Testis (tissue), 5 donors: ENCODE measurements at places on chromosomes 5 and 9. TPM values are rescaled to one million over a fixed set of nuclear protein-coding genes. Genes with fewer than 3 reads are reported as not detected.

- H3K27me3 ChIP-seq: no peaks in the 10 kb centered on the region
- no peaks in the 10 kb centered on the region for H3K36me3 ChIP-seq
- peak; percentile 72 for DNase-seq
- H3K27ac ChIP-seq: no peak overlapping the region
- peaks cover 32% of the 10 kb centered on the region for H3K4me1 ChIP-seq
These were observed 21.5 kb downstream of the TPPP start for GRCh38 chr5:671459-672328.

The MCC gene
- 21.4 TPM for total RNA-seq

The OGN gene
- 4.9 TPM for total RNA-seq

DNA sequence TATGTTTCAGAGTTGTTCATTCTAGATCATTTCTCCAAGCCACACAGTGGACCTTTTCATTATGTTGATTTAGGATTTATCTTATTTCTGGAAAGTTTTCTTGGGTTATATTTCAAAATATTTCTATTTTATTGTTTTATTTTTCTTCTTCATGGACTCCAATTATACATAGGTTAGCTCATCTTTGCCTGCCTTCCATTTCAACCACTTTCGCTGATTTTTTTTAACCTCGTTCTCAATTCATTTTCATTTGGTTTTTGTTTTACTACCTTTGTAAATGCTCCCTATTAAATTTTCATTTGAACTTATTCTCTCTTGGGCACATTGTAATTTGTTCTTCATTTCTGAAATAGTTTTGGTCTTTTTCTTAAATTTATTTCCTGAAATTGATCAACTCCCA lies 169.0 kb upstream of the PITX1 start:
- no peak for DNase-seq
- no peaks in the 10 kb centered on the region for H3K36me3 ChIP-seq
- no peak overlapping the region for H3K27ac ChIP-seq
- H3K4me1 ChIP-seq: no peaks in the 10 kb centered on the region
- no peak overlapping the region for H3K4me3 ChIP-seq
- H3K27me3 ChIP-seq: no peaks in the 10 kb centered on the region

GRCh38 chr9:36935768-36936497 lies 98.1 kb downstream of the PAX5 start:
- H3K4me3 ChIP-seq: no peak overlapping the region
- no peaks in the 10 kb centered on the region for H3K4me1 ChIP-seq
- H3K27me3 ChIP-seq: no peaks in the 10 kb centered on the region
- H3K27ac ChIP-seq: no peak overlapping the region

DNA sequence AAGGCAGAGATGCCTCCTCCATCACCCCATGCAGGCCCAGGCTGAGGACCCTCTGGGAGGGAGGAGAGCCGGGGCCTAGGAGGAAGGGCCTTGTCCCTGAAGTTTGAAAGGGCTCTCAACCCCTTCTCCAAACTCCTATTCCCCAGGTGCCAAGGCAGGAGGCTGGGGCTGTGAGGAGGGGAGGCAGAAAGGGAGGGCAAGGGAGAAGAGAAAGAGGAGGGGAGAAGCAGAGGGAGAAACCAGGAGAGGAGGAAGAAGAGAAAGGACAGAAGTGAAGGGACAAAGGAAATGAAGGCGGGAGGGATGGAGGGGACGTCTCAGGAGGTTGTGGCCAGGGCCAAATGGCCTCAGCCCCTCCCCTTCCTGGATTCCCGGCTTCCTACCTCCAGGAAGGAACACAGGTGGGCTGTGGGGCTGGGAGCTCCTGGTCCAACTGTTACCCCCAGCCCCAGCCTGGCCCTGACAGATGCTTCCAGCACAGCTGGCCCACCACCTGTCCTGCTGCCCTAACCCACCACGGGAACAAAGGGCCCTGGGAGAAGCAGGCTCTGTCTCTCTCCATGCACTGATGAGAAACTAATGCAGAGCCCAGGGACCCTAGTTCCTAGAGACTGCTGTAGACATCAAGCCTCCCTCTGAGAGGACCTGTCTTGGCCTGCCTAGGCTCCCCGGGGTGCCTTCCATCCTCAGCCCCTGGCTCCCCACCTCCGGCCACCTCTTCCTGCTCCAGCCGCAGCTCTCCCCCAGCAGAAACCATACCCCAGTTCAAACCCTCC lies 3.5 kb downstream of the DBN1 start:
- H3K4me3 ChIP-seq: no peak overlapping the region
- H3K36me3 ChIP-seq: no peaks in the 10 kb centered on the region
- H3K4me1 ChIP-seq: peaks cover 24% of the 10 kb centered on the region
- H3K27ac ChIP-seq: no peak overlapping the region
- no peak for DNase-seq

DNA sequence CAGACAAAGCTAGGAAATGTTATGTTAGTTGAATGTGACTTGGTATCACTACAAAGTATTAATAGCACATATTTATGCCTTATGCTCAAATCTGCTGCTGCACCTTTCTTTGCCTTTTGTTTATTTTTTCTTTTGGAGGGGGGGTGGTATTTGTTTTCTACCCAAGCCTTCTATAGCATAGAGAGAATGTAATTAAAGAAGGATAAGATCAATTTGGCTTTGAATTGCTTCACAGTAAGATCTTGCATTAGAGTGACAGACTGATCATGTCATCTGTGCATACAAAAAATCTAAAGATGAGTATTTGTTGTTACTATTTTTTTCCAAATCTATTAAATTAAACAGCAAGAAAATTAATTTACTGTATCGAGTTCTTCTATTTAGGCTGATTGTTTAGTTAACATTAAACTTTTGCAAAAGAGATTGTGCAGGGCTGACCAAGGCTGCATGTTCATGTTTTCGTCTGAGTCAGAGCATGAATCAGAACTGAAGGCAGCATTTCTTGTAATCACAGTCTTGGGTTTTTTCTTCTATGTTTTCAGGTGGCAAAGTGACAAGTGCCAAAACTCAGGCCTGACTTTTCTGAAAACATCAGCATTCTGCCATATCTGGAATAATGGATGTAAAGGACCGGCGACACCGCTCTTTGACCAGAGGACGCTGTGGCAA lies 1007.1 kb upstream of the WWC1 start:
- H3K36me3 ChIP-seq: no peaks in the 10 kb centered on the region
- no peak overlapping the region for H3K4me3 ChIP-seq
- DNase-seq: no peak
- H3K4me1 ChIP-seq: no peaks in the 10 kb centered on the region
- H3K27ac ChIP-seq: no peak overlapping the region
- H3K27me3 ChIP-seq: no peaks in the 10 kb centered on the region

DNA sequence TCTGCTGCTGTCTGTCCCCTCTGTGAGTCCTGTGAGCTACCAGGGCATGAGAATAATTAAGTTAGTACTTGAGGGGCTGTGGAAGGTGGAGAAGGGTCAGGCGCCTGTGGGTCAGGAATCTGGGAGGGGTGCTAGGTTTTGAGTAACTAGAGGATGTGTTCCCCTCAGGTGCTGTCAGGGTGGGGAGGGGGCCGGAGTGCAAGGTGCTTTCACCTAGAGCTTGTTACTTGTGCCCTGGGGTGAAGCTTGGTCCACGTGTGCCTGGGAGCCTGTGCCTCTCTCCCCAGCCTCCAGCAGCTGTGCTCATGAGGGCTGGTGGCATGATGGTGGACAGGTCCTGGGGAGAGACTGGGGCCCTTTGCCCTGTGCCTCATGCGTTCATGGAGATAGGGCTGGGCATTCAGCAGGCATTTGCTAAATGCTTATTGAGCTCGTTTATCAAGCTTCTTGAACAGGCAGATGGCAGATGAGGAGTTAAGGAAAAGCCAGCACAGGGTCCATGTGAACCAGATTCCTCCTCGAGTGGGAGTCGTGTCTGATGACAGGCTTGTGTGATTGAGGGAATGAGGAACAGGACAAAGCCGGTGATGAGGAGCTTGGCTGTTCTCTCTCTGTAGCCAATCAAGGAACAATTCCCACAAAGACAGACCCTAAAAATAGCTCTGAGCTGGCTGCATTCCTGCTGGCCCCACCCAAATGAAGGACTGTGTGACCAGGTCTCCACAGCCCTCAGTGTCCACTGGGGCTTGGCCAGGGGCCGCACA lies 40.9 kb downstream of the CACNA1B start:
- peak; percentile 34 for DNase-seq
- H3K4me1 ChIP-seq: no peaks in the 10 kb centered on the region
- H3K27ac ChIP-seq: no peak overlapping the region
- no peak overlapping the region for H3K4me3 ChIP-seq

GRCh38 chr9:87102126-87102525 lies 154.8 kb upstream of the GAS1 start:
- H3K27me3 ChIP-seq: no peaks in the 10 kb centered on the region
- no peak overlapping the region for H3K27ac ChIP-seq
- no peaks in the 10 kb centered on the region for H3K4me1 ChIP-seq
- DNase-seq: no peak
- H3K4me3 ChIP-seq: no peak overlapping the region
- H3K36me3 ChIP-seq: no peaks in the 10 kb centered on the region

The SPATA31A5 gene
- 4.3 TPM for total RNA-seq

DNA sequence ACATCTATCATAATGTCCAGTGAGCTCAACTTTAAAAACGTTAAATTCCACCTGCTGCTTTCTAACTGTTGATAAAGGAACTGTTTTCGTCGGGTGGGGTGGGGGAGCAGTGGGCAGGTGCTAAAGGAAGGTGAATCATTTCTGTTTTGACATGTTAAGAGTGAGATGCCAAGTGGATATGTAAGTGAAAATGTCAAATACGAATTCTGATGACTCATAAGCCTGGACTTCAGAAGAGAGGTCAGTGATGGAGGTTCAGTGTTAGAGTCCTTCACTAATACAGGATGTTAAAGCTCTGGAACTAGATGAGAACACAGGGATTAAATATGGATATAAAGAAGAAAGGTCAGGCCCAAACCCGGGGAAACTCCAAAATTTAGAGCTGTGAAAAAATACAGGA lies 617.9 kb upstream of the CTNND2 start:
- no peak overlapping the region for H3K27ac ChIP-seq
- H3K4me1 ChIP-seq: no peaks in the 10 kb centered on the region
- H3K4me3 ChIP-seq: no peak overlapping the region
- H3K36me3 ChIP-seq: no peaks in the 10 kb centered on the region
- no peak for DNase-seq

- H3K36me3 ChIP-seq: no peaks in the 10 kb centered on the region
- H3K27me3 ChIP-seq: no peaks in the 10 kb centered on the region
- H3K27ac ChIP-seq: no peak overlapping the region
- no peaks in the 10 kb centered on the region for H3K4me1 ChIP-seq
These were observed 139.8 kb downstream of the SLIT3 start for GRCh38 chr5:169161022-169161680.

- no peak overlapping the region for H3K27ac ChIP-seq
- H3K36me3 ChIP-seq: no peaks in the 10 kb centered on the region
- no peak for DNase-seq
- H3K4me3 ChIP-seq: no peak overlapping the region
These were observed 89.9 kb upstream of the FSD1L start for GRCh38 chr9:105357937-105358336.

The ANKRD34B gene
- total RNA-seq: 0.16 TPM

DNA sequence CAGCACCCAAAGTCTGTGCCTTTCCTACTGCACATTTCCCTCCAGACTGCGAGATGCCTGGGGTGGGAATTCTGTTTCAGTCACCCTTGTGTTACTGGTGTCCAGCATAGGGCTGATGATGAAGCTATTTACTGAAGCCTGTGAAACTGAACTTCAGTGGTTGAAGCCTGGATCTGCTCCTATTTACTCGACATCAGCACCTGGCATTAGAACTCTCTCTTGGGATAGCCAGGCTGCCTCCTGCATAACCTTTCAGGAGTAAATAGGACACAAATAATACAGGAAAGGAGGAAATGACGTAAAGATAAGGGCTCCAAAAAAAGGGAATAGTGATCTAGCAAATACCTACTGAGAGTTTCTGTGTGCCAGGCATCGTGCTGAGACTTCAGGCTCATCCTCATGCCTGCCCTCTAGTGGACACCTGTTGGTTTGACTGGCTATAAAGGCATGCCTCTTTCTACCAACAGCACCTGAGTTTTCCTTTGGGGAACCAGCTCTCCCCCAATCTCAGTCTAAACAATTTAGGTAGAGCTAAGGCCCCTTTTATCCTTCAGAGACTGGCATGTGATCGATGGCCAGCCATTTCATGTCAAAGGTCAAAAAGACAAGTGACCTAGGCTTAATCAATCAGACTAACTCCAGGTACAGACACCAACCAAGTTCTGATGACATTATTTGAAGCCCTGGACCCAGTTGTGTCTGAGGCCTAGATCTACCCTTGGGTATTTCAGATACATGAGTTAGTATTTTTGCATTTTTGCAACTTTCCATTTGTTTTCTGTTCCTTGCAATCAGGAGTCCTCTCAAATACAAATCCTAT lies 192.1 kb upstream of the TRIM32 start:
- H3K4me3 ChIP-seq: no peak overlapping the region
- no peak overlapping the region for H3K27ac ChIP-seq
- no peaks in the 10 kb centered on the region for H3K36me3 ChIP-seq
- no peaks in the 10 kb centered on the region for H3K4me1 ChIP-seq
- H3K27me3 ChIP-seq: no peaks in the 10 kb centered on the region

The FAXDC2 gene
- 54.7 TPM for total RNA-seq

GRCh38 chr5:144958002-144958401 lies 787.3 kb downstream of the KCTD16 start:
- H3K4me1 ChIP-seq: no peaks in the 10 kb centered on the region
- H3K36me3 ChIP-seq: no peaks in the 10 kb centered on the region
- H3K27ac ChIP-seq: no peak overlapping the region
- no peak for DNase-seq
- H3K27me3 ChIP-seq: no peaks in the 10 kb centered on the region

- DNase-seq: no peak
- H3K36me3 ChIP-seq: no peaks in the 10 kb centered on the region
- H3K27me3 ChIP-seq: no peaks in the 10 kb centered on the region
- H3K4me3 ChIP-seq: no peak overlapping the region
- H3K4me1 ChIP-seq: no peaks in the 10 kb centered on the region
- no peak overlapping the region for H3K27ac ChIP-seq
These were observed 471.8 kb upstream of the BRINP1 start for GRCh38 chr9:119841016-119841415.

- no peaks in the 10 kb centered on the region for H3K36me3 ChIP-seq
- no peak overlapping the region for H3K27ac ChIP-seq
- H3K4me1 ChIP-seq: no peaks in the 10 kb centered on the region
- DNase-seq: no peak
These were observed 25.2 kb downstream of the GFI1B start for GRCh38 chr9:133003671-133004090.

The ANKRD20A1 gene
- total RNA-seq: 30.2 TPM

- peak; percentile 31 for DNase-seq
- peak within 1 kb of the TSS; percentile 51 for H3K4me3 ChIP-seq
- H3K36me3 ChIP-seq: no peaks in the 10 kb centered on the region
These were observed at the start of gene PALM2AKAP2 for GRCh38 chr9:109779711-109780452. Gene PALM2AKAP2, plus strand, starts transcription at chr9:109780198. Its CDS starts 291 bp downstream, at chr9:109780489.

- peaks cover 28% of the 10 kb centered on the region for H3K4me1 ChIP-seq
- no peaks in the 10 kb centered on the region for H3K27me3 ChIP-seq
- no peak for DNase-seq
- no peaks in the 10 kb centered on the region for H3K36me3 ChIP-seq
- H3K4me3 ChIP-seq: no peak overlapping the region
These were observed 53.9 kb downstream of the TRIO start for GRCh38 chr5:14197056-14197455.

The F2RL2 gene
- not detected for total RNA-seq

DNA sequence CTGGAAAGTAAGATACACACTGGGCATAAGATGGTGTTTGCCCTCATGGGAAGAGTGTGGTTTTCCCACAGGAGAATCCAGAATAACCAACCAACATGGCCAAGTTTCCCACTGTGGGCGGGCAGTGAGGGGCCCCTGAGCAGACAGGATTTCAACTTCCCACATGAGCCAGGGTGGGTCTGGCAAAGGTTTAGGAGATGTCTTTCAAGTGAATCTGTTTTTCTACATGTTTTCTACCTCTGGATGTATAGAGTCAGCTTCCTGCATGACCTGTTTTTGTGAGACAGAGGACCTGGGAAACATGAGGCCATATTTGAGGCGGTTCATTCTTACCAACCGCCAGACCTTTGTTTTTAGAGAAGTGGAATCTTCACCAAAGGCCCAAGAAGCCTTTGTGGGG lies 100.5 kb downstream of the TLE4 start:
- H3K27ac ChIP-seq: no peak overlapping the region
- no peaks in the 10 kb centered on the region for H3K36me3 ChIP-seq
- H3K4me3 ChIP-seq: no peak overlapping the region
